ENCODE measurements at places on chromosomes 5 and 9.

GRCh38 chr9:34384368-34385165 lies 7.9 kb upstream of the MYORG start:
- no peak for DNase-seq

- DNase-seq = no peak
Measured at GRCh38 chr5:168307925-168308584, 16.6 kb downstream of the WWC1 start.

DNA sequence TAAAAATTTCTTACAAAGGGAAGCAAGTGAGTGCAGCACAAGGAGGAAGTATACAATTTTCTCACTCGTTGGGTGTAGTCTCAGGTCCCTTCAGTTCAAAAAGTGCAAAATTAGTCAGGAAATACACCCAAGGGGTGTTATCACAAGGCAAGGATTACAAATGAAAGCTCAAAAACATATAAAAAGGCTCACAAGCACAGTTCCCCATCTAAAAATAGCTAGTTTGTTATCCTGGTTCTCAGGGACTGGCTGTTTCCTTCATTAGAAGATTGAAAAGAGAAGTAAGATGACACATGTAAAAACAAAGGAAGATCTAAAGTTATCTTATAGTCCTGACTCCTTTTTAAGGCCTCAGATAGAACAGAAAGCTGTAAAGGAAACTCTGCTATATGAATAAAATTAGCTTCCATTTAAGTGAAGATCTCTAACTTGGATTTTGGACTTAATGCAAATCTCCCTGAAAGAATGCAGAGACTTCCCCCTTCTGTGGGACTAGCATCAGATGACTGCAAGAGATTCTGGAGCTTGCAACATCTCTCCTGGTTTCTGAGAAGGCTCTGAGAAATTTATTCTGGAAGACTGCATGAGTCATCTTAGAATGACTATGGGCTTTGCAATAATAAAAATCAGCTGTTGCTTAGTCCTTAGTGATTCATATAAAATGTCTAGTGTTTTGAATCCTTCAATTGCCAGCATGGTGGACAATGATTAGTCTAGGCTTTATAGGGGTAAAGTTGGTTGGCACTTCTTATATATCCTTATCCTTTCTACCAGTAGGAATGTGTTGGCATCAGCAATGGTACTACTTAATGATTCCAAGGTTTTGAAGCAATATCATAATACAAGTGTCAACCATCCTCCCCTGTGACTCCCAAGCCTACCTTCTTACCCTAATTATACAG lies 25.4 kb downstream of the DAB2 start:
- no peak for DNase-seq

GRCh38 chr9:80012557-80013330 lies 441.0 kb downstream of the TLE4 start:
- DNase-seq = no peak

- DNase-seq = no peak
Measured at GRCh38 chr5:14556015-14556414, 25.6 kb upstream of the OTULINL start.

DNA sequence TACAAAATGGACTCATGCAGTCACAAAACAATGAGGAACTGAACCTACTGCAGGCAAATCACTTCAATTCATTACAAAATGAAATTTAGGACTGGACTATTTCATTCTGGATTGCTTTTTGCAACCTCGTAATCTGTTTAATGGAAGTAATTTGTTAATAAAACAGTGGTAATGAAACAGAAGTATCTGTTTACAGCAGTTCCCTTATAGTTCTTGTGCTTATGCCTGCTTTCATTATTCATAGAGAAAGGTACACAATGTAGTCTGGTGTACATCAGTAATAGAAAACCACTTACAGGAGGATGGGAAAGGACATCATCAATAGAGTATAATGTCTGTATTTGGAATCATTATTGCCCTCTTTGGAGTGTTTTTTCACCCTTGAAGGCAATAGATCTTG lies 389.2 kb upstream of the NUDT12 start:
- DNase-seq = no peak

- no peak for DNase-seq
Measured at GRCh38 chr5:72702881-72703434, 113.5 kb upstream of the TNPO1 start.

- no peak for DNase-seq
Measured at GRCh38 chr5:3842591-3842990, 247.0 kb downstream of the IRX1 start.

- no peak for DNase-seq
Measured at GRCh38 chr9:18317896-18318295, 156.1 kb upstream of the ADAMTSL1 start.

DNA sequence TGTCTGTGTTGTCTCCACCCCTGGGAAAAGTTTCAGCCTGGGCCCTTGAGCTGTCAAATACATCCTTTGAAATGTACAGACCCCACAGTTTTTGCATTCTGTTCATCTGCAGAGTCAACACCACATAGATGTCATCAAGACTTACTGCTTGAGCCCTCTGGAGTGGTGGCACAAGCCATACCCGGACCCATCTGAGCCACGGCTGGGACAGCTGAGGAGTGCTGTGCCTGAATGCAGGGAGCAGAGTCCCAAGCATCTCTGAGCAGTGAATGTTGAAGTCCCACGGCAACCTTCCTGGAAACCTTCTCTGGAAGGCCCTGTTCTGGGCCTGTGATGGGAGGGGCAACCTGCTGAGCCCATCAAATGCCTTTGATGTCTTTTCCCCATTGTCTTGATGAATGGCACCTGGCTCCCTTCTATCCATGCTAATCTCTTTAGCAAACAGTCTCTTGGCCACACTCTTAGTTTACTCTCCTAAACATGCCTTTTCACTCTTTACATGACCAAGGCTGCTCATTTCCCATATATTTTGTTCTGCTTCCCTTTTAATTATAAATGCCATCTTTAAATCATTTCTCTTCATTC lies 92.5 kb downstream of the ATPSCKMT start:
- peak; percentile 71 for DNase-seq

DNA sequence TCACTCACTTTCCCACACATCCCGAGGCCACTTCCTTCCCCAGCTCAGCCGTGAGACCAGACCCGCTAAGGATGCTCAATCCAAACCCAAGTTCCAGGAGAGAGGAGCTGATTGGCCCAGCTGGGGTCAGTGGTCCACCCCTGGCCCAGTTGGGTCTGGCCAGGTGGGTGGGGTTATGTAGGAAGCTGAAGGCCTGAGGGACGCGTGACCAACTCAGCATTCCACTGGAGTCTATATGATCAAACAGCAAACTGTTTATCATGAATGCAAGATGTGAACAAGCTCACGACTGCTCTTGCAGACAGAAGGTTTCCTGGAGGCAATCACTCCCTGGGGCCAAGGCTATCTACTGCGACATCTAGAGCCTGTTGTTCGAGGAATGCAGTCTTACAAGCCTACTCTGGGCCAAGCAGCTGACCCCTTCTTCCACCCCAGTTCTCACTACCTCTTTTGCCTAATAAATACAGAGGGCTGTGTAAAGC lies 4.9 kb upstream of the RAPGEF1 start:
- DNase-seq = no peak

GRCh38 chr5:9954869-9955268 lies 294.8 kb downstream of the ATPSCKMT start:
- no peak for DNase-seq

DNA sequence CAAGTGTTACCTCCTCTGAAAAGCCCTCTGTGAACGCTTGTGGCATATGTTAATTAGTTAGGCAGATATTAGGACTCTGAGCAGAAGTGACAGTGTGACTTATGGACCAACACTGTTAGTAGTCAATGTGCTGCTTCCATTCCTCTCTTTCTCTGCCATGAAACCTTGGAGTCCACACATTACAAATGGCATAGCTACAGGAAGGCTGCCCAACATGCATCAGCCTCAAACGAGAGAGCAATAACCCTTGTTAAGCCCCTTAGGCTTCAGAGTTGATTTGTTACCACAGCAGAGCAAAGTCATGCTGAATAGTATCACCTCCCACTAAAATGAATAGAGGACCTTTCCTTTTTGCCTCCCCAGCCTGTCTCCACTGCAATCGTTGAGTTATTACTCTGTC lies 397.7 kb upstream of the SMARCA2 start:
- DNase-seq = no peak

- no peak for DNase-seq
Measured at GRCh38 chr9:121598167-121598964, 53.1 kb upstream of the DAB2IP start.

DNA sequence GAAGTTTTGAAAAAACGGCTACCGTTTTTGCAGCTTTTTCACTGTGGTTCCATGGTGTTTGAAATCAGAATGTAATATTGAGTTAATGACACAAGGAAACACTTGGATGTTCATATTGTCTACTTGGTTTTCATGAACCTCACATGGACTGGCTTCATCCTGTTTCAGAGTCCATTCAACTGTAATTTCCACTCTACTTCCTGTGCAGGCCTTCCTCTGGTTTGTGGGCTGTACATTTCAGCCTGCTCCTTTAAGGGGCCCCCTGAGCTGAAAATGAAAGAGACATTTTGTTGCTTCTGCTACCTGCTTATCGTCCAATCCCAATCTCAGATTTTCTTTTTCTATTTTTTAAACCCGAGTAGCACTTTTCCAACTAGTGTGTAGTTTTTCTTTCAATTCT lies 41.8 kb upstream of the CDKN2B start:
- no peak for DNase-seq

GRCh38 chr9:133944746-133945135 lies 47.4 kb downstream of the VAV2 start:
- no peak for DNase-seq

DNA sequence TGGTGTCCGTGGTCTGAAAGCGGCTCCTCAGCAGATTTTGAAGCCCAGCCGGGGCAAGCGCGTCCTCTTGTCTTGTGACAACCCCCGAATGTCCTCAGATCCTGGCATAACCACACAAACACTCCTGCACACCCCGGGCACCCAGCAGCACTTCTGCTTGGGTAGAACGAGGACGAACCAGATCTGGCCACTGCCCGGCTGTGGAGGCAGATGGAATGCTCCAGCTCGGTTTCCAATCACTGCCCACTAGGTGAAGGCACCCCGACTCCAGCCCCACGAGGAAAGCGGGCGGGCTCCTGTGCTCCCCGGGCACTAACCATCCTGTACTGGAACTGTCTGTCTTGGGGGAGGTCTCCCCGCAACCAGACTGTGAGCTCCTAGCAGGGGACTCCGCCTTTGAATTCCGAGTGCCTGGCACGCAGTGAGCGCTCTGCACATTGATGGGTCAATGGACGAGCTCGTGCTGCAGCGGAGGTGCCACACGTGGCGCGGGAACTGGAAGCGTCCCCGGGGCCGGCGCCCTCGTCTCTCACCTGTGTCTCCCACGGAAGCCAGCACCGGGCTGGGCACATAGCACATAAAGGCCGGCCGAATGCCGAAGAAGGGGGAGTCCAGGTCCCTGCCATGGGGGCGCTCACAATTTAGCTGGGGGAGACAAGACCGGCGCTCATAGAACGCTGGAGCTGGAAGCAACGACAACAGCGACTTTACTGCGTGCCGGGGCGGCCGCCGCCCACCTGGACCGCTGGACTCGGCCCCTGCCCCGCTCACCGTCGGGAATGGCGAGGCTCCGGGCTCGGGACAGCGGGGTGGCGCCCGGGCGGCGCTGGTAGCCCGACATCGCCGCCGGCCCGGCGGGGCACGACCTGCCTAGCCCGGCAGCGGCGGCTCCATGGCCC lies 608 bp downstream of the ENTR1 start:
- peak; percentile 42 for DNase-seq

GRCh38 chr5:154446195-154447088 lies 645 bp downstream of the SAP30L start:
- peak; percentile 13 for DNase-seq

DNA sequence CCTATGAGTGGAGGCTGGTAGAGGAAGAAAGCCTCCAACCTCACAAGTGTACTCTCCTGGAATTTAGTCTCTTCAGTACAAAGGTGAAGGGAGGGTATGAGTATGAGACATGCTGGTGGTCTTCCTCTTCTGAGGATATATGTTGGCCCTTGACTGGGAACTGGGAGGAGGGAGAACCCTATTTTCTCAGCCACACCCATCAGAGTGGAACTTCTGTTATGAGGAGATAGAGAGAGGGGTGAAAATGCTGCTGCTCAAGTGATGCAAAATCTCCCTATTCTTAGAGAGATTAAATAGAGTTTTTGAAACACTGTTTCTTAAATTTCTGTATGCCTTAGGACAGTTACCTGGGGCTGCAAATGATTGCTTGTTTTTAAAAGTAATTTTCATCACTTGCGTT lies 203.4 kb upstream of the PRR16 start:
- DNase-seq = no peak

DNA sequence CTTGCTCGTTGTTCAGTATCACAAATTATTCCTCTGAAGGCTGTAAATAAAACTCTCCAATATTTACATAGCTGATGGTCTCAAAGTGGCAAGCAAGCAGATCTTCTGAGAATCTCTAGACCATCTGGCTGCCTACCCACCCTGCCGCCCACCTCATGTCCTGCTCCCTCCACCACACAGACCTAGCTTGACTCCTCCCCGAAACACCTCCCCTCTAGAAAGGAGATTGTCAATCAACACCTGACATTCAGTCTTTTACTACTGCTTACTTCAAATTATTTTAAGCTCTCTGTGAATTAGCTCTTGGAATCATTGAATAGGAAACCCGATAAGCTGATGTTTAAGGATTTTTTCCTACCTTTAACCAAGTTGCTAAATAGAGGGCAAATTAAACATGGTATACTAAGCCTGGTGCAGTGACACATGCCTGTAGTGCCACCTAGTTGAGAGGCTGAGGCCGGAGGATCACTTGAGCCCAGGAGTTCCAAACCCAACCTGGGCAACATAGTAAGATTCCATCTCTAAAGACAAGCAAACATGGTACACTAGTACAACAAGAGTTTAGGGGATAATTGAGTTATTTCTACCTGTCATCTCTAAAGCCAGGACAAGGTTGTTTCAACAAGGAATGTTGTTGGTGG lies 10.9 kb upstream of the SOWAHA start:
- no peak for DNase-seq

DNA sequence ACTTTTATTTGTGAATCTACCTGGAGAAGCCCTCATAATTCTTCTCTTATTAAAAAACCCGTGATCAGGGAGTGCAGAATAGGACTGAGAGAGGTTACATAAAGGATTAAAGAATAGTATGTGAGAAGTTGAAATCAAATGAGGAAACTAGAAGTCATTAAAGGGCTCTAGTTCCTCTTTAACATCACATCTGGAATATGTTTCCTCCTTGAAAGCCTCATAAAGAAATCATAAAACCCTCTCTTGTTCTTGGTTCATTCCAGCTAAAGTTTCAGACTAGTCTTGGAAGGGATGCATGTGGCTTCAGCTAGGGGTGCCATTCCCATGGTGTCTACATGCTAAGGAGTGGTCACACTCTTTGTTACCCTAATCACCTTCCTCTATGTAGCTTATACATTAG lies 5.7 kb upstream of the C5orf46 start:
- DNase-seq = no peak

DNA sequence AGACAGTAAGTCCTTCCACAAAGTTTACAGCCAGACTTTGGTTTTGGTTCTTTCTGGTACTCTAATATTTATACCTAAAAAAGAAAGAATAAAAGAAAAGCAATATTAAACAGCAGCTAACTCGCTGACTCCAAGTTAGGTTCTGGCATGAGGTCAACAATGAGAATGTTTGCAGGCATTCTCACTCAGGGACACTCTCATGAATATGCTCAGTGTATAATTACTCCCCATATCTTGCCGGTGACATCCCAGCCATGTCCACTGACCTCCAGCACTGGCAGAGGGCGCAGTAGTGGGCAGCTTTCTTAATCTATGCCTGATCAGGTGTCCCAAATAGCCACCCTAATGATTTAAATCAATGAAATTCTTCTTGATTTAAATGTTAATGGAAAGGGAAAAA lies 151.5 kb downstream of the BNC2 start:
- DNase-seq = no peak
